ENCODE measurements at places on chromosomes 7 and 10.

DNA sequence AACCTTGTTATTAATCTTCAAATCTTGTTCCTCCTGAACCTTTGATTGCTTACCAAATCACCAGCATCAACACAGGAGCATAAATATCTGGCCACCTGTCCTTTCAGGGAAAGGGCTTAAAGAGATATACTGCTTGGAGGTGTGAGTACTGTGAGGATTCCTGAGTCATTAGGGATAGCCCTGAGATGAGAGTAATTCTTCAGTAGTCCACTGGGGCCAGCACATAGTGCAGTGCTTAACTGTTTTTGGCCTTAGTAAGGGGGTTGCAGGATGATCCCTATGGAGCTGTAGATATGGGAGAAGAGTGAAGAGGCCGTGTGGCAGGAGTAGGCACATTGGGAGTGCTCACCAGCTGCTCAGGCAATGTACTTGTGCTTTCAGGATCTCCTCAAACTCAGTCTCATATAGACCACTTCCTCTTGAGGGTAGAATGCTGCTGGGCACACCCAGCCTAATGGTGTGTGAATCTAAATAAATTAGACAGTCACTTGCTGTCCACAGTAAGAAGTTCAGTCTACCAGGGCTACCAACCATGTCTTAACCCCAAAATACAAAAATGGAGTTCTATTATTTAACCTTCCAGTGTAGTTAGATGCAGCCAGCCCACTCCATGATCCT, 26.5 kb upstream of the GPR141 start:
- DNase-seq: no peak

GRCh38 chr10:86124734-86125133, 241.9 kb downstream of the GRID1 start:
- DNase-seq: no peak

GRCh38 chr7:78153285-78153684, 354.7 kb downstream of the PHTF2 start:
- no peak for DNase-seq

DNA sequence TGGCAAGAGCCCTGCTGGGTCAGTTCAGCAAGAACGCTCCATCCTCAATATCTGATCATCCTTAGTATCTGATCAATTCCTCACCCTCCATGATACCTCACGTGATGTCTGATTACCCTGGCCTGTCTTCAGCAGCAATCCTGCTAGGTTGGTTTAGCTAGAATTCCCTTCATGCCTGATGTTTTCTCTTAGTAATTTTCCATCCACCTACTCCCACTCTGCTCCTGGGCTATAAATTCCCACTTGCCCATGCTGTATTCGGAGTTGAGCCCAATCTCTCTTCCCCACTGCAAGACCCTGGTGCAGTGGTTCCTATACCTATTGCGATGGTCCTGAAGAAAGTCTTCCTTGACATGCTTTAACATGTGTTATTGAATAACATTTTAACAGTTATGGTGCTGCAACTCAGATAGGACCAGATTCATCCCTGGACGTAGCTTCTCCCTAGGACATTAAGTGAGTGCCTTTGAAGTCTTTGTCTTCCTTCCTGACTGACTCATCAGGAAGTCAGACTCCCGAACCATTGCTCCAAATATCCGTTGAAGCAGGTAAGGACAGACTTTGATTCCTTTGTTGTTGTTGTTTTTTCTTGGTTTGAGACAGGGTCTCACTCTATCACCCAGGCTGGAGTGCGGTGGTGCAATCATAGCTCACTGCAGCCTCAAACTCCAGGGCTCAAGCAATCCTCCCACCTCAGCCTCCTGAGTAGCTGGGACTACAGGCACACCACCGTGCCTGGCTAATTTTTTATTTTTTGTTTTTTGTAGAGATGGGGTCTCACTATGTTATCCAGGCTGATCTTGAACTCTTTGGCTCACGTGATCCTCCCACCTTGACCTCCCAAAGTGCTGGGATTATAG, 29.4 kb upstream of the CLDN3 start:
- DNase-seq: no peak

GRCh38 chr7:22920672-22921071, 93.3 kb downstream of the HYCC1 start:
- no peak for DNase-seq

- DNase-seq: no peak
These were observed 20.9 kb upstream of the PPA1 start for GRCh38 chr10:70253878-70254765.

DNA sequence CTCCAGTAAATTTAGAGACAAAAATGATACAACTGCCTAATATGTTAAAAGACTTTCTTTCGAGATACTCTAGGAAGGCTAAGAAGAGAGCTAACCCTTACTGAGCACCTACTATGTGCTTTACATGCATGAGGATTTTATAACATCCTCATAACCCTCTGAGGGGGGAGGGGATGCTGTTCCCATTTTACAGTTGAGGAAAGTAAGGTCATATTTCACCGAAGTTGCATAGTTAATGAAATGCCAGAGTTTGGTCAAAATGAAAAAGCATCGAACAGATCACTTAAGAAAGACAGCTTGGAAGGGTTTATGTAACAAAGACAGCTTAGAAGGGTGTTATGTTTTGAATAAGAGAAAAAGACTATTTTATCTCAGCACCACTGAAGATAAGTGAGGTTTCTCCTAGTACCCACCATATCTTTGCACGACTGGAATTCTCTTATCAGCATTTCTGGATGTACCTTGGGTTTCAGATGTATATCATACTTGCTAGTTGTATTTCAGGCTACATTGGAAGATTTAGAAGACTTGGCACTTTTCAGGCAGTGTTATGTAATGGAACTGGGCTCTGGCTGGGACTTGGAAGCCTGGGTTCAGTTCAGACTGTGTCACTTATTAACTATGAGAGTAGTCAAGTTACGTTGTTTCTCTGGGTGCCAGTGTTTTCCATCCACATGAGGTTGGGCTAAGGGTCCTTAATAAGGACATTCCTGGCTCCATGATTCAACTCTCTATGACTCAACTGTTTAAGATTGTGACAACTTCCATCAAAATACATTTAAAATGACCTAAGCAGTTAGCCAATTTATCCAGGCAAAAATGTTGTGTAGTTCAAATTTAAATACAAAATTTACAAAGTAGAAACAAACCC, 6.0 kb downstream of the RHOBTB1 start:
- peak; percentile 19 for DNase-seq

- DNase-seq: no peak
These were observed 198.2 kb downstream of the MLLT10 start for GRCh38 chr10:21732067-21732772.

- DNase-seq: no peak
These were observed at the start of gene C10orf53 for GRCh38 chr10:49679480-49679893. Gene C10orf53 (plus strand): TSS chr10:49679651. CDS start chr10:49679698, 47 bp downstream.

DNA sequence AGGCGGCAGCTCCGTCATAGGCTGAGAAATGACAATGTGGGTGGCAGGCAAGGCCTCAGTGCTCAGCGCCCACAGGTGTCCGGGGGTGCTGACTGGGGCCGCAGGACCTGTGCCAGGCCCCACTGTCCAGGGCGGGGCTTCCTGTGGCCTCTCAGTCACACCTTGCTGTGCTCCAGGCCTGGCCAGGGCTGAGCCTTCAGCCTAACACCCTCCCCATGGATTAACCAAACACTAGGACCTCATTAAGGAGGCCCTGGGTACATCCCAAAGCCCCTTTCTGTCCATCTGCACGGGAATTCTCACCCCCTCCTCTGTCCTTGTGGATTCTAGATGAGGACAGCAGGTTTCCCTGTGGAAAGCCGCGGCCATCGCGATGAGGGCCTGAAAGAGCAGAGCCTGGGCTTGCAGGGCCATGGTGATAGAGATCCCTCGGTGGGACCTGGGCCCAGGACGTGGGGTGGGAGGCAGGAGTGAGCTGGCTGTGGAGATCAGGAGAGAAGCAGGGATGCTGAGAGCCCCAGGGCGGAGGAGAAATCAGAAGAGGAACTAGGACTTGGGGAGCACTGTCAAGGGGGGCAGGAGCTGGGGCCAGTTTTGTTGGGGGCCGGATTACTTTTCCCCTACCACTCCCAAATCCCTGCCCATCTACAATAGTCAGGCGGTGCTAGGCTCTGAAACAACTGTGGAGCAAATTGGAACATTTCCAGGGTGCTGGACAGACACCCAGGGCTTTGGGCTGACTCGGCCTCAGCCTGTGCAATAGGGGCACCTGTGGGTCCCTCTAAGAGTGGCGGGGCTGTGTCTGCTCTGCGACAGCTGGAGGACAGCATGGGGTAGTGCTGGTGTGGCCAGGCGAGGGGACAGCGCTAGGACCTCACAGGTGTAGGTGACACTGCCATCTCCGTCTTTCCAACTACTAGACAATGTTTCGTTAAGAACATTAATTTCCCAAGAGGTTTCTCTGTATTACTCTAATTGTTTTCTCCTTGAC, 23.3 kb upstream of the MNX1 start:
- no peak for DNase-seq

DNA sequence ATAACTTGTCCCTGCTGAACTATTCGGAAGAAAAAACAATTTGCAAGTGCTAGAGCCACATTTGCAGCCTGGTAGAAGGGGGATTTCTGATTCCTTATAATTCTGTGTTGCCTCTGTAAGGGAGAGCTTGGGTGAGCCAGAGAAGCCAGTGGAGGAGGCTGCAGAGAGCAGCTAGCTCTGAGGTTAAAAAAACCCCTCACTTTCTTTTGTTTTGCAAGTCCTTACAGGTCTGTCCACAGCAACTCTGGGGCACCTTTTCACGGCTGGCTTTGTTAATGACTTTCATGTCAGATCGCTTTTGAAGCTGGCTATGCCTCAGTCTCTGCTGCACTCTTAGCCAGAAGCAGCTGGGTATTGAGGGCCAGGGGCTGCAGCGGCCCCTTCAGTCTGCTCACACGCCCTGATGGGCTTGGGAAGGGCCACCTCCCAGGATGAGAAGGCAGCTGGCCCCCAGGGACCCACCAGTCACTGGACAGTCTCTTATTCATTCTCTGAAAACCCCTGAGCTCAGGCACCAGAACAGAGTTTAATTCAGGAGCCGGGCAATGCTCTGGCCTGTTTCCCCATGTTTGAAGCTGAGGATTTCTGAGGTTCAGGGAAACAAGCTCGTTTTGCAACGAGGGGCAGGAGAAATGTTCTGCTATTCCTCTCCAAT, 30.9 kb downstream of the TRIM8 start:
- DNase-seq: no peak

DNA sequence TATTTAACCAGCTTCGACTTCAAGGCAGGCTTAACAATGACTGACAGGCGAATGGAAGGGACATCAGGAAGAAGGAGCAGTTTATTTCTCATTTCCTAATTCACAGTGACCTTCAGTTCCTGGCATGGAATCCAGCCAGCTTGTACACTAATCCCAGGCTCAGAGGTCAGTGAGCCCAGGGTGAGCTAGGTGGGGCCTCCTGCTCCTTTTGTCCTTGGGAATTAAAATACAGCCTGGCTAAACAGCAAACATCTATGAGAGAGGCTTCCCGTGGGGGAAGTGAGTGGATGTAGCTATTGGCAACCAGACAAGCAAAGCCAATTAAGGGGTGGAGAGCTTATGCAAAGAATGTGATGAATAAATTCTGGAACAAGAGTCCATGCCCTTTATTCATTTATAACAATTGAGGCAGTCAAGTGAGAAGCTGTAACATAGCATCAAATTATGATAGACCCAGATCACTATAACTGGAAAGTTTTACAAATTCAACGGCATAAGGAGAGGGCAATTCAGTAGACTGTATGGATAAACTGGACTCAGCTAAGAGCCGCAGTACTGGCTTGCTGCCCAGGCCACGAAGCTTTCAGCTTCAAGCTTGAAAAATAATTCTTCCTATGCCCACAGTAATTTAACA, 57.1 kb downstream of the STK17A start:
- DNase-seq: no peak

DNA sequence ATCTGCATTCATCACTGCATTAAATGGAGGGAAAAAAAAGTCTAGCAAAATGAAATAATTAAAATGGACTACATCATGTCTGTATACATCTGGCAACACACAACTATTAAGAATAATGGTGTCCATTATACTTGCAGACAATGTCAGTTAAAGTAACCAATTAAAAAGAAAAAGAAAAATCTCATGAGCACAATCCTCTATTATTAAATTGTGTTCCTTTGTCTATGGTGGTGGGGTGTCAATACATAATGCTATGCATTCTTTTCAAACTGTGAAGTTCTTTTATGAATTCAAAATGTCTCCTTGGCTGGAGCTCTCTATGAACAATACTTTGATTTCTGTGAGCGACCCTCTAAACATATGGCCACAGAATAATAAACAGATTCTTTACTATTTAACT, 63.5 kb downstream of the NRP1 start:
- DNase-seq: no peak

DNA sequence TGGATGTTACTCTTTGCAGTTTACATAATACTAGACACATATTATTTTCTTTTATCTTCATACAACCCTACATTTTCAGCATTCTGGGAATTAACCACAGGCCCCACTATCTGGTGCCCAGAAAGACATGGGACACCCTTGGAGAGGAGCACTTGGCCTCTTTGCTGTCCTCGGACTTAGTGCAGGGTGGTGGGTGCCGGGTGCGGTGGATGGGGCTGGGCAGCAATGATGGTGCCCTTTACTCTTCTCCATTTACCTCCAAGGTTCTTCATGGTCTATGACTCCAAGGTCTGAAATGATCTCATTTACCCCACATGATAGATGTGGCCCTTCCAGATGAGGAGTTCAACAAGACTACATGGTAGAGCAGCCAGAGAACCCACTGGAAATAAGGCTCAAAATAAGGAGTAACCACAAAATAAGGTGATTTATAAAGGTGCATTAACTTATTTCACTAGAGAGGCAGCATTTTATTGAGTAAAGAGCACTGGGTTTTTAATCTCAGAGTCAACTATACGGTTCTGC, 56.2 kb upstream of the IGFBP3 start:
- no peak for DNase-seq

Measured in thoracic aorta (tissue), 2 donors.